Hematopoietic multipotent progenitor cell (in vitro differentiated cells): ENCODE measurements at places on chromosomes 4 and X. TPM values are rescaled to one million over a fixed set of nuclear protein-coding genes. Genes with fewer than 3 reads are reported as not detected.

Gene IL21
- total RNA-seq, result not detected

Gene ETDB
- not detected for total RNA-seq

Gene GUF1
- total RNA-seq, result 7.5 TPM

Gene PRR27
- total RNA-seq, result under 0.01 TPM
